ENCODE measurements at places on chromosomes 4 and X.

DNA sequence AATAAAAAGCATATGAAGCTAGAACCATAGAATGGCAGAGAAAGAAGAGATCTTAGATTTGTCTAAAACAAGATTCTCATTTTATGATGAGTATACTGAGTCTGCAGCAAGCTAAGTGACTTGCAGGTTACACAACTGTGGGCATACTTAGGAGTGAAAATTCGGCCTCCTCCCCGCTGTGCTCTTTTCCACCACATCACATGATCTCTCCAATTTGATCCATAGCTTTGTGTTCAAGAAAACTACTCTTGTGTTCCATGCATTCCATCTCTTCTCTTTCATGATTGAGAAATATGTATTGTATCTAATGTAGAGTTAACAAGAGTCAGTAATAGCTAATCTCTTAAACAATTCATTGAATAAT lies 234.3 kb downstream of the SCFD2 start:
- DNase-seq = no peak

DNA sequence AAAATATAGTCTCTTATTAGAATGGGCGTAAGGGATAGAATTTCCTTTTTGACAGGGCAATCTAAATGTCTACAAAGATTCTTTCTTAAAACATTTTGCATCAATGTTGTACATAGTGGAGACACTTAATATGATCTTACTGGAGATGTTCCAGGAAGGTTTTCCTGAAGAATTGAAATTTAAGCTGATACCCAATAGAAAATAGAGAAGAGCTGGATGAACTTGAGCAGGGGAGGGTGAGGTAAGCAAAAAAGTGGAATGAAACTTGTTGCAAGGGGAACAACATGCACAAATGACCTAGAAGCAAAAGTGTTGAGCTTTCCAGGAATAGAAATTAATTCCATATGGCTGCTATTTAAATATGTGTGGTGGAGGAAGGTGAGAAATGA lies 19.7 kb downstream of the SLAIN2 start:
- DNase-seq = no peak

DNA sequence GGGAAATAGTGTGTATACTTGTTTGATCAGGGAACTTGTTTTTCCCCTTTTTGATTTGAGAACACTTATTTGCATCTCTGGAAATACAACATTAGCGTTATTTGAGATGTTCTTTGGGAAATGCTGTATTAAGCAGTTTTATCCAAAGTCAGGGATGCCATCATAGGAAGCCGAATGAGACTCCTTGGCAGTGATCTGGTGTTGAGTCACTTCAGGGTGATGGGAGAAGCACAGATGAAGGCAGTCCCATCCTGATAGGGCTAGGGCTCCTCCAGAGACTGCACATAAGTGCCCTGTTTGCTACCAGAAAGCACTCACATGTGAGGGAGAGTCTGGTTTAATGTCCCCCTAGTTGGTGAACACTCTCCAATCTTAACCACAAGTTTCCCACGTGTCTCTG lies 62.3 kb downstream of the IL1RAPL1 start:
- DNase-seq = no peak

- no peak for DNase-seq
Measured at GRCh38 chrX:111259559-111259958, 10.7 kb downstream of the CAPN6 start.

DNA sequence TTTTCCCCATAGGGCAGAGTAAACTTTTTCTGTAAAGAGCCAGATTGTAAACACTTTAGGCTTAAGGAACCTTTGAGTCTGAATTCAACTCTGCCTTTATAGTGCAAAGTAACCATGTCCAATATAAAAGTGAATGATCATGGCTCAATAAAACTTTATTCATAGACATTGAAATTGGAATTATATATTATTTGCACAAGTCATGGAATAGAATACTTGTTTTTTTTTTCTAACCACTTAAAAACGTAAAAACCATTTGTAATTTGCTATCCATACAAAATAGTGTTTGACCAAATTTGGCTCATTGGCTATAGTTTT lies 54.1 kb upstream of the MYOZ2 start:
- no peak for DNase-seq

GRCh38 chr4:116547632-116548031 lies 537.7 kb downstream of the TRAM1L1 start:
- no peak for DNase-seq

DNA sequence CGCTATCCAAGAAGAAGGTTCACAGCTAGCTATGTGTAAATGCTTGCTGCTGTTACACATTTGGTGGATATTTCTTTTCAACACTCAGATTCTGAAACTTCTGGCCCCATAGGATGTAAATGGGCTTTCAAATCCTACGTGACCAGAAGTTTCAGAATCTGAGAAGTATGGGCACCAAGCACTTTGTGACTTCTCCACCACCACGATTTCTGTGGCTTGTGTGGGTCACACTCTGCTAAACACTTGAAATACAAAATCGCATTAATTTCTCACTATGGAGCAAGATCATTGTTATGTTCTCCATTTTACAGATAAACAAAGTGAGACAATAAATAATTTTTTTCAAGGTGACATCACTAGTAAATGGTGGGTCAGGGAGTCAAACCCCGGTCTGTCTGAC lies 259.4 kb upstream of the JADE1 start:
- DNase-seq = no peak

DNA sequence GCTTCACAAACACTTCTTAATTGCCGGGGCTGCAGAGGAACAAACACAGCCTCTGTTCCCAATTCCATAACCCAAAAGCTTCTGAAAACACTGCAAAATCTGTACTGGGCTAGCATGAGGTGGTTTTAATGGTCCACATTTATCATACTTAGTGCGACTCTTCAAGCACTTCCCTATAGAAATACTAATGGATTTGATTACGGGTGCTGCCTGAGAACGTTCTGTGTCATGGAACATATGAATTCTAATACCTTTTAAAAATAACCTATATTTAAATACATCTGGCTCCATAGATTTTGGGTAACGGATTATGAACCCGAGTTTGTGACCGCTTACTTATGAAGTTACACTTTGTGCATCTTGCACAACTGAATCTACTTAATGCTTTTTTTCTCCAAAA lies 35.4 kb upstream of the STS start:
- no peak for DNase-seq

GRCh38 chrX:78314561-78314960 lies 12.8 kb downstream of the CYSLTR1 start:
- DNase-seq = no peak

- DNase-seq = no peak
Measured at GRCh38 chr4:3406431-3406830, 35.3 kb upstream of the HGFAC start.

DNA sequence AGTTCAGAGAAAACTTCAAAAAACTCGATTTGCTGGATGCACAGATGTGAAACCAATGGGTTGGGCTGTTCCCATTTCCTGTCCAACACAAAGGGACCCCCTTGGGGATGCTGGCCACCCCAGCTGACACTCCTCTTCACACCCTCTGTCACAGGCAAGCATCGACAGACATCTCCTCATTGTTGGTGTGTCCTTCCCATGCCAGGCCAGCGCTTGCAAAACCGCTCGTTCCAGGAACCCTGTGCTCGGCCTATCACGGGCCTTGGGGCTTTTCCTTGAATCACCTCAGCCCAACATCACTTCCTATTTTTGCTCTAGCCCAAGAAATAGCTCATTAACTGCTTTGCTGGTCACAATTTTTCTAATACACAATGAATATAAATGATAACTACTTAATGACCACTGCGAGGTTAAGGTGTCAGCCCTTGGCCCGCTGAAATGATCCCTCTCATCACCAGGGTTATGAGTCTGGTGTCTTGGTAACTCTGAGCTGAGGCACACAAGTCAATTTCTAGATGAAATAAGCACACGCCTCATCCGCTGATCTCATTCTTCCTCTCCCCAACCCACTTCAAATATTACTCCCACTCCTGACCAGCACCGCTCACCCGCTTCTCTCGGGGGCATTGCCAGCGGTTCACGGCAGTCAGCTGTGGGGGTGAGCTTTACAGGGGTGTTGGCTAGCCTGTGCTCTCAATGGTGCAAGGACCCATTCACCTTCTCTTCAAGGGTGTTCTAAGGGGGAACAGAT lies 32.3 kb downstream of the BCOR start:
- DNase-seq = no peak

- no peak for DNase-seq
Measured at GRCh38 chr4:68904786-68905185, 46.8 kb downstream of the UGT2A3 start.

- DNase-seq = no peak
Measured at GRCh38 chrX:149074398-149074797, 430.7 kb downstream of the IDS start.

GRCh38 chr4:142752202-142752786 lies 93.8 kb downstream of the INPP4B start:
- no peak for DNase-seq

DNA sequence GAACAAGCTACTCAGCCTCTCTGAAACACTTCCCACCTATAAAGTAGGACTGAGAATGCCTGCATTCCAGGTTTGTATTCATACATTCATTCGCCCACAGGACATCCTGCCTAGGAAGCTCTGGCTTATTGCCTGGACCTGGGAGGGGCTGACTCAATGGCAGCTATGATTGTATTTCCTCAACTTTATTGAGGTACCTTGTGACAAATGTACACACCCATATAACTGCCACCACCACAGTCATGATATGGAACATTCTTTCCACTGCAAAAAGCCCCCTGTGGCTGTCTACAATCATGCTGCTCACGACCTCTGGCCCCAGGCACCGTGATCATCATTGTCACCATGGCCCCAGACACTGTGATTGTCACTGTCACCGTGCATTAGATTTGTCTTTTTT lies 68.3 kb downstream of the ABLIM2 start:
- DNase-seq = no peak

DNA sequence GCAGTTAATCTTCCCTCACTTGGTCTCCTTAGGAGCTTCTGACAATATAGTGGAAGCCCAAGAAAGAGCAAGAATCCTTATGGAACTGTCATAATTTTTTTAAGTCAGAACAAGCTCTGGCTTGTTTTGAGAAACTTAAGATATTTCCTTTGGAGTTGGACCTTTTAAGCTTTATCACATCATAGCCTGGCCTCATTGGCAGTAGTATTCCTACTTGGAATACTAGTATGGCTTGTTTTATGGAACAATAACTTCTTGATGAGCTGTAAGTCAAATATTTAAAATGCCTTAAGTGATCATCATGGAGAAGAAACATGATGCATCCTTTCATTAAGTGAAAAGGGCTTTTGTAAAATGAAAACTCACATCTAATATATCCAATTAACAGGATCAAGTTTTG lies 78.0 kb upstream of the NRK start:
- DNase-seq = no peak

DNA sequence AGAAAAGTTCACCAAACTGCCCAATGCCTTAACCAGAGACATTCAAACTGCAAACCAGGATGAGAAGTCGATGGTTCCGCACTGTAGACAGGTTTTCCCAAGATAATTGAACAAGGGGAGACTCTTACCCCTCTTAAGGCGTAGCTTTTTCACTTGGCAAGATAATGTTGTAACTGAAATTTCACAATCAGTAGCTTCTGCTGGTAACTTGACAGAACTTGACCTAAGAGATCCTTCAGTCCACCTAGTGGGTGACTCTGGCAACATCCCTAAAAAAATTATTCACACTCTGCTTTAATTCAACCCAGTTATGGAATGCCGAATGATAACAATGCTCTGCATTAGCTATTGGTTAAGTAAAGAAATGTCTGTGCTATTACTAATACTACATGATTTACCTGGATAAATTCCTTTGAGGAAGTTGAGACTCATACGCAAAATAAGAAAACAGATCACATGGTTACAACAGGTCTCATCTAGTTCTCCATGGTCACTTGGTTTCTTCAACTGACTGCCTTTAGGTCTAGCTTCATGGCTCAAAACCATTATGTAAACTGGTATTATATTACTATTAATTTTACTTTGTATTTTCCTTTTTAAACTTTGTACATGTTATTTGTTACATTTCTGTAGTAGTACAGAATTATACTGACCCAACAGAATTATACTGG lies 9.1 kb downstream of the ELF2 start:
- peak; percentile 81 for DNase-seq

- DNase-seq = no peak
Measured at GRCh38 chr4:8276358-8277240, 7.0 kb downstream of the HTRA3 start.

GRCh38 chr4:69104719-69105275 lies 8.5 kb downstream of the UGT2B7 start:
- no peak for DNase-seq

- DNase-seq = no peak
Measured at GRCh38 chrX:54891573-54891972, 29.1 kb upstream of the TRO start.

DNA sequence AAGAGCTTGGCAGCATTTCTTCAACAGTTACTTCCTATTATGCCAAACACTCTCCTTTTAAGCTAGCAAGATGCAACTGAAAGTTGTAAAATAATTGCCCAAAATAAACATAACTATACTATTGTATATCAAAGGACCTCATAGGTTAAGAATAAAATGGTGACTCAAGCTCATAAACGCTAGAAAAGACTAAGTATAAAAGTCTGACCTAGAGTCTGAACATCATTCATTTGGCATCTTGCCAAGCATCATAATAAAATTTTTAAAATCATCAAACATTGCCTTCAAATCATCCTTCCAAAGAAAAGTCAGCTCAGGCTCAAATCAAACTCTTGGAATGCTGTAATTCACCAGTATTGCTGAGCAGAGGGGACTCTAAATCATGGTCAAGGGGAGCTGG lies 281.2 kb downstream of the QDPR start:
- DNase-seq = no peak

DNA sequence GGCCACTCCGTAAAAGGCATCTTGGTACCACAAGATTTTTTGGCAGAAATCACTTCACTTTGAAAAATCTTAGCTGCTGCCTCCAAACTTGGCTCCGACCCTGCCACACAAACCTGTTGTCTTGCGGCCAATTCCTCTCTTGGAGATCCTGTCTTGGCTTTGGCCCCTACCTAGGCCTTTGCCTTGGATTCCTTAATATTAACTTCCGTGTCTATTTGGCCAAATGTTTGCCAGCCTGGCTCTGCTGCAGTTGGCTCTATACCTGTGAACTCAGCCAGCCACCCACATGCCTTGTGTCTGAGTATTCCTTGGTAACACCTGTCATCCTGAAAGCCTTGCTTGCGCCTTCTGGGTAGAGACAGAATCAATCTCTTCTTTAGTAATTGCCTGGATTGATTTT lies 12.5 kb downstream of the GRXCR1 start:
- DNase-seq = no peak

DNA sequence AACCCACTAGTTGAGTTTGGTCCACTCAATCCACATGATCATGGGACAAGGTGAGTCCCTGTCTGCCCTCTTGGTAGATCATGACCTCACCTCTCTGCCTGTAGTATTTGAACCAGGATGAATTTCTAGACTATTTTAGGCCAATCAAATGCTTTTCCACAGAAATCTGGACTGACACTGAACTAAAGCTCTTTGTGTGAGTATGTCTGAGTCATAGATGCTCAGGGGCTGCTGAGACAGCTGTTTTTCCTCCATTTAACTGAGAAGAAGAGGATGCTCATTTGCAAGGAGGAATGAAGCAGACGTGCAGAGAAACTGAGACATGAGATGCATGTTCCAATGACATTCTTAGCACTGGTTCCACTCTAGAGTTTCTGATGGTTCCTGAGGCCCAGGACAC lies 77.3 kb upstream of the TMEM47 start:
- DNase-seq = no peak

- DNase-seq = no peak
Measured at GRCh38 chr4:80202741-80203553, 5.6 kb downstream of the PRDM8 start.

- no peak for DNase-seq
Measured at GRCh38 chr4:15562623-15563022, 92.5 kb downstream of the FBXL5 start.

All from kidney glomerular epithelial cell (primary cell).